ENCODE measurements at places on chromosomes 12 and 14.

DNA sequence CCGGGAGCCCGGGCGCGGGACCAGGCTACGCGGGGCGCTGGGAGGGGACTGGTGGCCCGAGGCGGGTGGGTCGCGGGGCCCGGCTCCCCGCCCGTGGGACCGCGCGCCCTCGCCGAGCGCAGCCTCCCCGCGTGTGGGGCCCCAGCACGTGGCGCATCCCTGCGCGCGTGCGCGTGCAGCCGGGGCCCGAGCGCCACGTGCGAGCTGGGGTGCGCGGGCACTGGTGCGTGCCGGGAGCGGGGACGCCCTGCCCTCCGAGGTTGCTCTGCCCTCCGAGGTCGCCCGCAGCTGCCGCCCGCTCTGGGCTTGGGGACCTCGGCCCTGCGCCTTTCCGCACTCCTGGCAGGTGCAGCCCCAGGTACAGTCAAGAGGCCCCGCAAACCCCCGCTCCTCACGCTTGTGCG is 365 bp upstream of the CCDC88C start:
- DNase-seq = peak; percentile 83
- H3K27me3 ChIP-seq = no peaks in the 10 kb centered on the region
- peak overlapping the region; percentile 92 for H3K27ac ChIP-seq
- peaks cover 23% of the 10 kb centered on the region for H3K4me1 ChIP-seq
- H3K36me3 ChIP-seq = peaks cover 7% of the 10 kb centered on the region

GRCh38 chr14:87573591-87573990 is 419.4 kb downstream of the GALC start:
- DNase-seq = no peak
- H3K4me3 ChIP-seq = no peak overlapping the region
- no peak overlapping the region for H3K27ac ChIP-seq
- no peaks in the 10 kb centered on the region for H3K36me3 ChIP-seq
- no peaks in the 10 kb centered on the region for H3K4me1 ChIP-seq

DNA sequence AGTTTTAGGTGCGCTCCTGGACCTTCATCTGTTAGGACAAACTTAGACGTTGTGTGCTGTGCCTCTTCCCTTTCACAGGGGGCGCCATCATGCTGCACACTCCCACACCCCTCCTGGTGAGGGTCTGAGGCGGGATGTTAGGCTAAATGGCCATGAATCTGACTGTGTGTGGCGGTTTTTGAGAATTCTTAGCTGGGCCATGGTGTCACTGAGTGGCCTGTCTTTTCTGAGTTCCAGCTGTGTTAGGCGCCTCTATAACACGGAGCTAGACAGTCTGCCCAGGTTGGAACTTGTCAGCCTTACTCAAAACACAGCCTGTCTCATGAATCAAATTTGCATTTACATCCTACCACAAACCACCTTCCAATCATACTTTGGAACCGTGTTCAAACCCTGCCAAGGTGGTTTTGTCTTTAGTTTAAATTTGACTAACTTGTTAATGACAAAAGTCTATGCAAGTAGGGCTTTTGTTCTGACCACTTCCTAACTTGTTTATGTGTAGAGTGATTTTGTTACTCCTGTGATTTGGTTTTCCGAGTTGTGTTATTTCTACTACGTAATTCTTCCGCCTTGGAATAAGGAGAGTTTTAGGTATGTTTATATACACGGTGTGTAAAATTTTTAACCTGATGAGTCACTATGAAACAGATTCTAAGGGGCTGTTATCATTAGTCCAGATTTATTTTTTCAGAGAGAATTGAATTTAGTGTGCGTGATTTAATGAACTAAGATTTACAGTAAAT is 19.6 kb downstream of the ACVR1B start:
- peak overlapping the region; percentile 59 for H3K27ac ChIP-seq
- no peaks in the 10 kb centered on the region for H3K27me3 ChIP-seq
- no peak for DNase-seq
- peaks cover 62% of the 10 kb centered on the region for H3K4me1 ChIP-seq
- H3K4me3 ChIP-seq = peak overlapping the region; percentile 31

DNA sequence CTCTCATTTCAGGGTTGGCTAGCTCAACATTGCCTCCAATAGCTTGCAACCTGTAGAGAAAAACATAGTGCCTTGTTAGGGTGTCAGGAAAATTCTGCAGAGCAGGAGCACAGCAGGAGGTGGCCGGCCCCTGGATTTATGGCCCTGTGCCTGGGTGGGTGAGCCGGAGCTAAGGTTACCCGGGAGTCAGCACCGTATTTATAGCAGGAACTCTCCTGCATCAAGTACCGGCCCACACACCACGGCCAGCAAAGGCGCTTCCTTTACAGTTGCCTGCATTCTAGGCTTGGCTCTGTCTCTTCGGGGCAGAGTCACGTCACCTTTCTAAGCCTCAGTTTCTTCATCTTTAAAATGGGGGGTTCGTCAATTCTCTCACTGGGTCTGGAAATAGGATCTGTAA is 52.8 kb upstream of the EML1 start:
- H3K27me3 ChIP-seq = peaks cover 62% of the 10 kb centered on the region
- H3K4me3 ChIP-seq = no peak overlapping the region
- H3K36me3 ChIP-seq = no peaks in the 10 kb centered on the region
- DNase-seq = no peak
- H3K27ac ChIP-seq = no peak overlapping the region
- H3K4me1 ChIP-seq = no peaks in the 10 kb centered on the region

DNA sequence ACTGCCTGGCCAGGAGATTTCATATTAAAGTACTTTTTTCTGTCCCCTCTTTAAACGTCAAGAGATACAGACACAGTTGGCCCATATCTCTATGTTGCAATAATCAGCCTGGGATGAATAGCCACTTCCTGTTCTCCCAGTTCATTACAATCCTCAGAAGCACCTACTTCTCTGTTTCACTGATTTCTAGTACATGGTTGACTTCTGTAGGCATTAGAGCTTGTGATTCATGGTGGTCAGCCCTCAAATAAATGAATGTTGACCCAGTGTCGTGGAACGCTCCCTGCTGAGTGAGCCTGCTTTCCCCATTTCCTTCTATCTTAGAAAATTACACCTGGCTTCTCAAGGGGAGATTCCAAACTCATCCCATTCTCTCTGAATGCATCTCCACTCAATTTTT is 416.7 kb downstream of the PDZRN4 start:
- DNase-seq = no peak
- H3K4me1 ChIP-seq = no peaks in the 10 kb centered on the region
- no peaks in the 10 kb centered on the region for H3K27me3 ChIP-seq

DNA sequence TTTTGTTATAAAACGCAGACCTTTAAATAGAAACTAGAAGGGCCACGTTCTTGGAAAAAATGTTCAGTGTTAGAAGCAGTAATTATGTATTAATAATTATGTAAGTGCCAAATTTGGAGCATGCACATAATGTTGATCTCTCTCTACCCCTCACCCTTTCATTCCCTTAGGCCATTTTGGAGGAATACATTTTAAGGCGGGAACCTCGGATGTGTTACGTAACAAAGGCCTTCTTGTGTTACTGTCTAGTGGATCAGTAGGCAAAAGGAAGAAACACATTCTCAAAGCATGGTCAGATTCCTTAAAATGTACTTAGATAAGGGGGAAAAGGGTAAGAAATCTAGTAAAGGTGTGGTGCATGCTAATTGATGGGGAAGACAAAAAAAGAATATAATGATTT is 52.7 kb downstream of the RASSF3 start:
- peaks cover 96% of the 10 kb centered on the region for H3K4me1 ChIP-seq
- DNase-seq = no peak
- H3K27me3 ChIP-seq = no peaks in the 10 kb centered on the region
- H3K27ac ChIP-seq = peak overlapping the region; percentile 84
- H3K4me3 ChIP-seq = peak overlapping the region; percentile 27

- H3K27me3 ChIP-seq = no peaks in the 10 kb centered on the region
- no peaks in the 10 kb centered on the region for H3K4me1 ChIP-seq
- H3K4me3 ChIP-seq = no peak overlapping the region
- DNase-seq = no peak
- no peaks in the 10 kb centered on the region for H3K36me3 ChIP-seq
- H3K27ac ChIP-seq = peak overlapping the region; percentile 50
Measured at GRCh38 chr12:15899282-15899870, 11.8 kb upstream of the DERA start.

DNA sequence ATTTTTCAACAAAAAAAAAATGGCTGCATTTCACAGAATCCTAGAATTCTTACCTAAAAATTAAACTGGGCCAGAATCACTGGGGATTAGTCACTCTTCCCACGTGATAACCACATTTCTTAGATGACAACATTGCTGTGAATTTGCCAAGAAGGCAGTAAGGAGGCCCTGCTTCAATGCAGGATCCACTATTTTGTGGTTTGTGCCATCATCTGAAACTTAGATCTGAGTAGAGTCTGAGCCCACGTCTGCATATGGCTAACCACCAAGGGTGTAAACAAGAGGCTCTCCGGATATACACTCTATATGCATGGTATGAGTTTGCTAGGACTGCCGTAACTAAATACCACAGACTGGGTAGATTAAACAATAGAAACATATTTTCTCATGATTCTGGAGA is 24.4 kb upstream of the TBX5 start:
- H3K27me3 ChIP-seq = peaks cover 8% of the 10 kb centered on the region
- H3K4me1 ChIP-seq = no peaks in the 10 kb centered on the region
- H3K27ac ChIP-seq = no peak overlapping the region
- no peaks in the 10 kb centered on the region for H3K36me3 ChIP-seq
- no peak for DNase-seq

DNA sequence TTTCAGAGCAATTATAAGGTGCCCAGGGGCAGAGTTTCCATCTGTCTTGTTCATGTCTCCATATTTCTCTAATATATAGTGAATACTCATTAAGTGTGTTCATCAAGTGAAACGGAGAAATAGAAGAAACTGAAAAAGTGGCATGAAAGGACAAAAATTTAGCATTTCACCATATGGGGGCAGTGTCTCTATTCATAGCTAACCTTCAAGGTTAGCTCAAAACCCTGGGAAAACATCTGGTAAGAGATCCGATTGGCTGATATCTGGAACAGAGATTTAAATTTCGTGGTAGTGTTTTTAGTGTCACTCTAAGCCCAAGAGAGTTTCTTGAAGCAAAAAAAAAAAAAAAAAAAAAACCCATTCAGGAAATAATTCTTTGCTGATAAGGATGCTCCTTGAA is 367.5 kb downstream of the DAD1 start:
- H3K4me1 ChIP-seq = no peaks in the 10 kb centered on the region
- H3K27me3 ChIP-seq = no peaks in the 10 kb centered on the region
- no peaks in the 10 kb centered on the region for H3K36me3 ChIP-seq
- H3K27ac ChIP-seq = peak overlapping the region; percentile 37
- H3K4me3 ChIP-seq = peak overlapping the region; percentile 69

- no peak overlapping the region for H3K27ac ChIP-seq
- H3K4me3 ChIP-seq = no peak overlapping the region
Measured at GRCh38 chr14:83172363-83172762, 1638.7 kb upstream of the SEL1L start.

- DNase-seq = no peak
- H3K4me1 ChIP-seq = peaks cover 10% of the 10 kb centered on the region
- no peaks in the 10 kb centered on the region for H3K36me3 ChIP-seq
Measured at GRCh38 chr12:3304436-3305165, 186.4 kb upstream of the PRMT8 start.

- DNase-seq = no peak
- H3K4me3 ChIP-seq = no peak overlapping the region
- H3K36me3 ChIP-seq = no peaks in the 10 kb centered on the region
- no peaks in the 10 kb centered on the region for H3K4me1 ChIP-seq
Measured at GRCh38 chr14:84592770-84593169, 937.2 kb upstream of the FLRT2 start.

DNA sequence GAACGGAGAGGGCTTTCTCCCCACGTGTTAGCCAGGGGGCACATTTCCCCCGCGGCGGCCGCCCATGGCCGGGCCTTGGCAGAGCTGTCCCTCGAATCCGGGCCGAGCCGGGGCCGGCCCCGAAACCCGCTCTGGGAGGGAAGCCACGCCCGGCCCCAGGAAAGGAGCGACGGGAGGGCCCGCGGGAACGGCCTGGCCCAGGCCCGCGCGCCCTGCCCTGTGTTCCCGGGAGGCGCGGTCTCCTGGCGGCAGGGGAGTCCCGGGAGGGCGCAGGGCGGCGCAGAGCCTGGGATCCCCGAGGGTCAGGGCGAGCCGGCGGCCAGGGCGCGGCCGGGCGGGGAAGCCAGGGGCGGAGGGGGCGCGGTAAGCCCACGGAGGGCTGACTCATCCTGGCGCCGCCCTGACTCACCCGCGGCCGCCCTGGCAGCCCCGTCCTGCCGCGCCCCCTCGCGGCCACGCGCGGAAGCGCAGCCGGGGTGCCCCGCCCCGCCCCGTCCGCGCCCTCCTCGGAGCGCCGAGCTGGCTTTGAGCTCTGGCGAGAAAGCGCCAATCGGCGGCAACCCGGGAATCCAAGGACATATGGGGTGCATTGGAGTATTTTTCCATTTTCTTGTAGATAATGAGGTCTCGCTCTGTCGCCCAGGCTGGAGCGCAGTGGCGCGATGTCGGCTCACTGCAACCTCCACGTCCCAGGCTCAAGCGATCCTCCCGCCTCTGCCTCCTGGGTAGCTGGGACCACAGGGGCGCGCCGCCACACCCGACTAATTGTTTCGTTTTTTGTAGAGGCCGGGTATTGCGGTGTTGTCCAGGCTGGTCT is 31.8 kb upstream of the PLEKHG6 start:
- no peaks in the 10 kb centered on the region for H3K4me1 ChIP-seq
- H3K27me3 ChIP-seq = peaks cover 10% of the 10 kb centered on the region
- no peak overlapping the region for H3K27ac ChIP-seq
- H3K4me3 ChIP-seq = peak overlapping the region; percentile 64

Measured in naive thymus-derived CD8-positive, alpha-beta T cell (primary cell).